ENCODE measurements at places on chromosomes 2 and 18. TPM values are rescaled to one million over a fixed set of nuclear protein-coding genes. Genes with fewer than 3 reads are reported as not detected.
A peak's percentile ranks its signal among the peaks of the same experiment; 100 is the strongest.

Gene TMEM169
- total RNA-seq, result not detected

Gene PID1
- total RNA-seq, result 3.0 TPM

Gene NEU4
- not detected for total RNA-seq

Gene MAP2
- total RNA-seq, result 4.0 TPM

GRCh38 chr2:110958346-110959119 lies 162.2 kb upstream of the BCL2L11 start:
- DNase-seq, result no peak

DNA sequence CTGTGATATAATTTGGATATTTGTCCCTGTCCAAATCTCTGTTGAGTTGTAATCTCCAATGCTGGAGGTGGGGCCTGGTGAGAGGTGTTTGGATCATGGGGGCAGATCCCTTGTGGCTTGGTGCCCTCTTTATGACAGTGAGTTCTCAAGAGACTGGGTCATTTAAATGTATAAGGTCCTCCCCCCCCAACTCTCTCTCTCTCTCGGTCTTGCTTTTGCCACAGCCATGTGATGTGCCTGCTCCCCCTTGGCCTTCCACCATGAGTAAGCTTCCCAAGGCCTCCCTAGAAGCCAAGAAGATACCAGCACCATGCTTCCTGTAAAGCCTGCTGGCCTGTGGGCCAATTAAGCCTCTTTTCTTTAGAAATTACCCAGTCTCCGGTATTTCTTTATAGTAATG lies 58.6 kb downstream of the FN1 start:
- DNase-seq, result no peak

DNA sequence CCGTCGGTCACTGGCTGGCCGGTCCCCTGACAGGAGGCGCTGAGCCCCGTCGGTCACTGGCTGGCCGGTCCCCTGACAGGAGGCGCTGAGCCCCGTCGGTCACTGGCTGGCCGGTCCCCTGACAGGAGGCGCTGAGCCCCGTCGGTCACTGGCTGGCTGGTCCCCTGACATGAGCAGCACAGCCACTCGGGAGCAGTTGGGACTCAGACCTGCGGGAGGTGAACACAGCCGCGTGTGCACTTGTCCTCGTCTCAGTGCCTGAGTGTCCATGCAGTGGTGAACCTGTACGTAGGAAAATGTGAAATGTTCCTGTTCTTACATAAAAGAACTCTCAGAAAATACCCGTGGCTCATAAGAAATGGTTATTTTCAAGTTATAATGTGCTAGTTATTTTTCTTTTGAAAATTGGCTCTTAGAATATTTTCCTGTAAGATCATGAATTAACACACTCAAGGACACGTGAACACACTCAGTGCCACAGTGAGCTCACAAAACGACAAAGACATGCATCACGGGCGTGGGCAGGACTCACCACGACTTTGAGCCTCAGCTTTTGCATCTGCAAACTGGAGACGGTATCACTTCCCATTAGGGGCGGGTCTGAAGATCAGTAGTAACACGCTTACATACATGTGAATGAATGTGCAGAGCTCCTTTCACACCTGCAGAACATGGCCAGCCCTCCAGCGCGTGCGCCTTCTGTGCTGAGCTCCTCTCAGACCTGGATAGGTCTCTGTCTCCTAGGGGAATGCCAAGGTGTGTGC lies 21.1 kb upstream of the NFATC1 start:
- DNase-seq, result no peak

GRCh38 chr2:159900343-159900742 lies 102.3 kb upstream of the CD302 start:
- DNase-seq, result no peak

DNA sequence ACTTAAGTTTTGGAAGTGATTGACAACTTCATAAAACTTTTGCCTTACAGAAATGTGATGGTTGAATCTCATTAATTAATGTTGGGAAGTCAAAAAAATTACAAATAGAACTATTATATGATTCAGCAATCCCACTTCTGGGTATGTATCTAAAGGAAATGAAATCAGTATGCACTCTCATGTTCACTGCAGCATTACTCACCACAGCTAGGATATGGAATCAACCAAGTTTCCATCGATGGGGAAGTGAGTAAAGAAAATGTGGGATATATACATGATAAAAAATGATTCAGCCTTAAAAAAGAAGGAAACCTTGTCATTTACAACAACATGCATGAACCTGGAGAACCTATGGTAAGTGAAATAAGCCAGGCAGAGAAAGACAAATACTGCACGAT lies 112.4 kb upstream of the WDR75 start:
- no peak for DNase-seq

GRCh38 chr2:64627860-64628841 lies 25.6 kb downstream of the SERTAD2 start:
- no peak for DNase-seq

- DNase-seq, result no peak
Observed at GRCh38 chr2:360124-360523, 72.2 kb upstream of the ALKAL2 start.

- no peak for DNase-seq
Observed at GRCh38 chr2:178330175-178331017, 120.6 kb downstream of the PRKRA start.

GRCh38 chr2:114281188-114281587 lies 161.3 kb upstream of the DPP10 start:
- DNase-seq, result no peak

- no peak for DNase-seq
Observed at GRCh38 chr18:76584414-76585310, 89.6 kb upstream of the ZNF516 start.

DNA sequence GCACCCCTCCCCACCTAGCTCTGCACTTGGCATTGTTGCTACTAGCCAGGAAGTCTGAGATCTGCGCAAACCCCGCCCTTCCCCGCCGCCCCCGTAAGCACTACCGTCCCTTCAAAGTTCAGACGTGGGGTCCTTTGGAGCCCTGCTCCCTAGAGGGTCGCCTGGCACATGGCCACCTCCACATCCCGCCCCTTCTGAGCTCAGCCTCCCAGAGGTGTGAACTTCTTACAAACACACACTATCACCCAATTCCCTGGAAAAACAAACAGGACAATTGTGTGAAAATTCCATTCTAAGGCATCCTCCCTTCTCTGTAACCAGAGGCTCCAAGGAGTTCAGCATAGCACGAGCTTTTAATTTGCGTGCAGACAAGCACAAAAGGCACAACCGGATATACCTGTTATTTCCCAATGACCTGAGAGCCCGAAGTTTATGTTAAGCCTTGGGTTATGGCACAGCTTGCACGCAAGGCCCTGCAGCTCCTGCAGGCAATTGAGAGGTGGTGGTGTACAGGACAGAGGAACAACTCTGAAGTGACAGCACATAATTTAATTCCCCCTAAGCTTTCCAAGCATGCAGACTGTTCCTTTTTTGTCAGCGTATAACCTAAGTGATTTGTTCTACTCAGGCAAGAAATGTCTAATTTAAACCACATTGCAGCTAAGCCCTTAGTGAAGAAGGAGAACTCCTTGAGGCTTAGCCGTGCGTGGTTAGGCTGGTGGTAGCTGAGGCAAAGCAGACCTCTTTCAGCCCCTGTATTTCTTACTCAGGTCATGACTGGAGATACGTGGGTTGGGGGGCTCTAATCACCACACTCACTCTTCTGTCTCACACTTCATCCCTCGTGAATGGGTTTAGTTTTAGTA lies 20.3 kb upstream of the CYP1B1 start:
- DNase-seq, result peak; percentile 82

DNA sequence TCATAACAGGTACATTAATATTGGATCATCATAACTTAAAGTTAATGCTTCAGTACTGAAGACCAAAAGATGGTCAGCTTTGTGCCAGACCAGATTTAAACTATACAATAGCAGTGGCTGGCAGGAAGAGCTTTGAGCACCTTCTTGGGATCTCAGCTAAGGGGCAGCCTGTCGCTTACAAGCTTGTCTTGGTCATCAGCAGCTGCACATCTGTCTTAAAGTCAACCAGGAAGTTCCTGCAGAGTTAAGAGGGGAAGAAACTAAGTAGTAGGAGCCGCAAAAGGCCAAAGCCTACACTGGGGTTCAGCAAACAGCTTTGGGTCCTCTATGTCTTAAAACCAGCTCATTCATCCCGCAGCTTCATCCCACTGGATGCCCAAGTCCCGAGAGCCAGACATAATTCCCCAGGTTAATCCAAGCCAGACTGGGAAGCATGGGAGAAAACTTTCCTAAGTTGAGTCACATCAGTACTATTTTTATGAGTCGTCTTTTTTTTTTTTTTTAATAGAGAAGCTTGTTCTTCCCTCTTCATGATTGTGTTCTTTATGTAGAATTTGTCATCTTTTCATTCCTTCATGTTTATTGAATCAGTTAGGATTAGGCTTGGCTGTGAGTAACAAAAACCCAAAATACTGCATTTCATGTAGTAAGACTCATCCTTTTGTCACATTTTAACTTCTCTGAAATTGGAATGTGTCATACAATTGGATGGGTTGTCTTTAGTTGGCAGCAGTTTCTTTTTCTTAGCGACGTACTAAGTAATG lies 59.3 kb downstream of the SERTAD2 start:
- peak; percentile 63 for DNase-seq

GRCh38 chr2:240134956-240135520 lies 1.1 kb downstream of the COPS9 start:
- no peak for DNase-seq

DNA sequence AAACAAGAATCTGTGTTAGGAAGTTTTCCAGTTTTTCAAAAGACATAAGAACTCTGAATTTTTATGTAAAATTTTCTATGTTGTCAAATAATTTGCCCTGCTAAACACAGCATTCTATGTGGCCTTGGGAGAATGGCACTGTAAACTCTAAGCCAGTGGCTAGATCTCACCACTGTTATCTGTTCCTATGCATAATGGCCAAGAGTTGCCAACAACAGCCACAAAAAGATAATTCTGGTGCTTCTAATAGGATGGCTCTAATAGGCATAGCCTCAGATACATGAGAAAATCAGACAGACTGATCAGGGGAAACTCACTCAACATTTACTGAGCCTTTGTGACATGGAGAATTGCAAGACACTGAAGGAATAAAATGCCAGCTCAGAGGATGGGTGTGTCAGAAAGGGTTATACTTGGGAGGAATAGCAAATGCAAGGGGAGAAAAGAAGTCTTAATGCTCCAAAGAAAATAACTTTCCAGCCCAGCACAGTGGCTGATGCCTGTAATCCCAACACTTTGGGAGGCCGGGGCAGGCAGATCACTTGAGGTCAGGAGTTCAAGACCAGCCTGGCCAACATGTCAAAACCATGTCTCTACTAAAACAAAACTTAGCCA lies 63.7 kb downstream of the COBLL1 start:
- DNase-seq, result no peak

- no peak for DNase-seq
Observed at GRCh38 chr2:3022841-3023372, 354.7 kb downstream of the EIPR1 start.

- no peak for DNase-seq
Observed at GRCh38 chr2:8142461-8142860, 539.4 kb upstream of the ID2 start.
